Stimulated activated CD4-positive, alpha-beta T cell treated with anti-CD3 and anti-CD28 coated beads, Interleukin-4, amount 100 ng/mL, for 1 hour (primary cell): ENCODE measurements at places on chromosomes 13 and 19.

DNA sequence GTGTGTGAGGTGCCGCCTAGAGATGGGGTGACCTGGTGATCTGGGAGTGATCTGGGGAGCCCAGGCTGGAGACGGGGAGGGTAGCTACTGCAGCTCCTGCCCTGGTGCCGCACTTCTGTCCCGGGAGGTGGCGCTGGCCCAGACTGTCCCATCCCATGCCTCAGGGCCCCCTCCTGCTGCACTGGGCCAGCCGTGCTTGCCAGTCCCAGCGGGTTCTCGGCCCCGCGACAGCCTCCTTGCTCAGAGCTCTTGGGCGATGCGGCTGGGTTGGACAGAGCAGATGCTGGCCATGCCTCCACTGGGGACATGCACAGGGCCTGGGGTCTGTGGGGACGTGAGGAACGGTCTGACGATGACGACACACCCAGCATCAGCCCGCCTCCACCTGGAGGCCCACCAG lies 2.5 kb downstream of the RAX2 start:
- no peak for DNase-seq

DNA sequence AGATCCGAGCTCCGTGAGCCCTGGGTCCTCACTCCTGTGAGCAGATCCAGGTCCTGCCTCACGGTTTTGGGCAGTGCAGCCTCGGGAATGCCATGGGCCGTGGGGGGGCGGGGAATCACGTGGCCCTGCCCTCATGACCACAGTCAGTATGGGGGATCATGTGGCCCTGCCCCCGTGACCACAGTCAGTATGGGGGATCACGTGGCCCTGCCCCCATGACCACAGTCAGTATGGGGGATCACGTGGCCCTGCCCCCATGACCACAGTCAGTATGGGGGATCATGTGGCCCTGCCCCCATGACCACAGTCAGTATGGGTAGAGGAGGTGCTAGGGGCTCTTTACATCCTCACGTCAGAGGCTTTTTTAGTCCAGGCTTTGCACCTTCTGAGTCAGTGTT lies 64.3 kb upstream of the F7 start:
- DNase-seq = no peak

DNA sequence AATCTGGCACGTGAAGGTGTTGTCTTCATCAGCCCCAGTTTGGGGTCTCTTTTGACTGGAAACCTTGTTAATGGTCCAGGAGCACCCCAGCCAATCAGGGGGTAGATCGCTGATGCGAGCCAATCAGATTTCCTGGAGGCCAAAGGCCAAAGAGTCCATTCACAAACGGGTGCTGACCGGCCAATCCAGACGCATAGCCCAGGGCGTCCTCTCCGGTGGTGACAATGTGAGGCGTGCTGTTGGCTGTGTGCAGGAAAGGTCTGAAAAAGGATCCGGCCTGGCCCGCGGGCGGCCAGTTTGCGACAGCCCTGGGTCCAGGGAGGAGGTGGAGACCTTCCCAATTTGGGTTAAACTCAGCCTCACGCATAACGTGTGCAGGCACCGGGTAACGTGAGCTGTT lies 3.1 kb downstream of the MAST3 start:
- no peak for DNase-seq

DNA sequence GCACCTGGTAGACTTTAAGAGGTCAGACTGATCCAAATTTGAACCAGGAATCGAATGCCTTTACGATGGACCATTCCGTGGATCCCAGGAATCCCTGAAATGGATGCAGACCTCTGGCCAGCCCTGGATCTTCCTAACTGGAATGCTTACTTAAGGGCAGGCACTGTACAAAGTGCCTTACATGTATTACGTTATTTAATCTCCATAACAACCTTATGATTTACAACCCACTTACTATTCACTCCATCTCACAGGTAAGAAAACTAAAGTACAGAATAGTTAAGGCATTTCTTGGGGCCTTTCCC lies 93.6 kb downstream of the HSPH1 start:
- DNase-seq = no peak

- DNase-seq = no peak
These were observed 16.3 kb downstream of the IL17D start for GRCh38 chr13:20719783-20720182.

- no peak for DNase-seq
These were observed 200.6 kb downstream of the TEX29 start for GRCh38 chr13:111521030-111521429.

- no peak for DNase-seq
These were observed 2.1 kb upstream of the GPC6 start for GRCh38 chr13:93224535-93224934.

DNA sequence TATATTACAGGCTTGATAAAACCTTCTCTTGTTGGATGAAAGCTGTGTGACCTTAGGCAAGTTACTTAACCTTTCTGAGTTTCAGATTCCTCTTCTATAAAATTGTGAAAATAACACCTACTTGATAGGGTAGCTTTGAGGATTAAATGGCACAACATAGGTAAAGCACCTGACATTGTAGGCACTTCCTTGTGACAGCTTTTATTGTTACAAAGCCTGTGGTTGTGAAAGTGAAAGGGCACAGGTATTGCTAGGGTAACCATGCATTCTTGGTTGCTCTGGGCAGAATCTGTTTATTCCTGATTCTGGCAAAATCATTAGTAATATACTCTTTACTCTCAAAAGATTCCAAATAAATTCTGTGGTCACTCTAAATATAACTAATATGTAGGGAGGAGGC lies 493.4 kb downstream of the OLFM4 start:
- DNase-seq = no peak

GRCh38 chr13:77429320-77430142 lies 102.6 kb upstream of the MYCBP2 start:
- DNase-seq = peak; percentile 33

GRCh38 chr19:42335374-42335936 lies 10.0 kb downstream of the MEGF8 start:
- DNase-seq = no peak

DNA sequence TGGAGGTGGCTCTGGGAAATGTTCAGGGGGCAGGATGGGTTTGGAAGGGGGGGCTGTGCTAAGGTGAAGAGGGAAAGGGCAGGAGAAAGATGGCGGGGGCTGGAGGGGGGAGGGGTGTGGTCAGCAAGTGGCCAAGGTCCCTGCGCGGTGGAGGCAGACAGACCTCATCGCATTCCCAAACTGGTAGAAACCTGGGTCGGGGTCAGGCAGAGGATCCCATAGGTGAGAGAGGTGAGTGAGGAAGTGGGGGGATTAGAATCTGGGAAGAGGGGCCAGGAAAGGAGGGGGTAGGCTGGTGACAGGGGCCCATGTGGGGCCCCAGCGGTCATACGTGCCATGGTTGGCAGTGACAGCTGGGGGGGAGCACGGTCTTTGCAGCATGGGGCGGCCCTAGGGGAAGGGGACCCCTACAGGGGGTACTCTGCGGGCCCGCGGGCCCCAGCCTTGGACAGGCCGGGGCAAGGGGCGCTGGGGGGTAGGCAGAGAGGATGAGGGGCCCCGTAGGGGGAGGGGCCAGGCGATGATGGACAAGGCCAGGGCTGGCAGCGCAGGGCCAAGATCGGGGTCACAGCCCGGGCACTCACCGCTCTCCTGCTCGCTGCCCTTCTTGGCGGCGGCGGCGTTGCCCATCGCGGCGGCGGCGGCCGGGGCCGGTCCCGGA lies 514 bp downstream of the PRKACA start:
- peak; percentile 13 for DNase-seq

GRCh38 chr19:36604656-36605100 lies 435 bp upstream of the ZNF382 start:
- DNase-seq = peak; percentile 91

GRCh38 chr13:20558982-20559381 lies 8.0 kb upstream of the IFT88 start:
- no peak for DNase-seq

DNA sequence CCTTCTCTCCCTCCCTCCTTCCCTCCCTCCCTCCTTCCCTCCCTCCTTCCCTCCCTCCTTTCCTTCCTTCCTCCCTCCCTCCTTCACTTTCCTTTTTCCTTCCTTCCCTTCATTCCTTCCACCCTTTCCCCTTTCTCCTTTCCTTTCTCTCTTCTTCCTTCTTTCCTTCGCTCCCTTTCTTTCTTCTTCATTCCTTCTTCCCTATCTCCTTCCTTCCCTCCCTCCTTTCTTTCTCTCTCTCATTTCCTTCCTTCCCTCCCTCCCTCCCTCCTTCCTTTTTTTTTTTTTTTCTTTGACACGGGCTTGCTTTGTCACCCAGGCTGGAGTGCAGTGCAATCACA lies 105.5 kb downstream of the IER2 start:
- DNase-seq = no peak

DNA sequence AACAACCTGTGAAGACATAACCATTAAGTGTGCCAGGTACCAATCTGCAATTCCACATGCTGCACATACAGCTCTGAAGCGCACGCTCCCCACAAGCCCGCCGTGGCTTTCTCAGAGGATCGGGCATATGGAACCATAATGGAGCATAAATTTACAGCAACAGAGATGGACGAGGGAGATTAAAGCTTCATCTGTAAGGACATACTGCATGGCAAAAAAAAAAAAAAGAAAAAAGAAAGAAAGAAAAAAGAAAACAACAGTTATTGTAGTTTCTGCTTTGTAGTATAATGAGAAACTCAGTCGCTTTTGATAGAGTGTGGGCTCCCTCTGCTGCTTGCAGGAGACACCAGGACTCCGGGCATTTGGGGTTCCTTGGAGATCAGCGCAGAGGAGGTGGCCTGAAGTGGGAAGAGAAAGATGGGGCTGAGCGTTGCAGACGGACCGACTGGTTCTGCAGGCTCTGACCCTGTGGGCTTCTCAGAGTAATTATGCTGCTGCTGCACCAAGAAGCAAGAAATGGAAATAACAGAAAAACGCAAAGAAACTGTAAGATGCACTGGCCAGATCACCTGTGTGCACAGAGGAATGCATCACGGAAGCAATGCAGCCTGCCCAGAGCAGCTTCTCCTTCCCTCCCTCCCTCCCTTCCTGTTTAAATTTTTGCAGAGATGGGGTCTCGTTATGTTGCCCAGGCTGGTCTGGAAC lies 10.8 kb upstream of the PDCD5 start:
- peak; percentile 30 for DNase-seq

DNA sequence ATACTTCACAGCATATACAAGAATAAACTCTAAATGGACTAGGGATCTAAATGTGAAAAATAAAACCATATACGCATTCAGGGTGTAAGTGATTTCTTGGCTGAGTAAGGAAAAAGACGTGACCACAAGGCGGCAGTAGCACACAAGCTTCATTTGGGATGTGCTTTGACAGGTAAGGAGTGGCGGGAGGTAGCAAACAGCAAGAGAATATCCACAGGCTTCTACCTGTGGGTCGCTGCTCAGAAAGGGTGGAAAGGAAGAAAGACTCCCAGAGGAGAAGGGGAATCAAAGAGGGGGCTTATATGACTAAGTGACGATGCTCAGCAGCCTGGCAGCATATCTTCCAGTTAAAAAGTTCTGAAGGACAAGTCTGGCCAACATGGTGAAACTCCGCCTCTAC lies 2.5 kb upstream of the ZNF121 start:
- DNase-seq = peak; percentile 75

DNA sequence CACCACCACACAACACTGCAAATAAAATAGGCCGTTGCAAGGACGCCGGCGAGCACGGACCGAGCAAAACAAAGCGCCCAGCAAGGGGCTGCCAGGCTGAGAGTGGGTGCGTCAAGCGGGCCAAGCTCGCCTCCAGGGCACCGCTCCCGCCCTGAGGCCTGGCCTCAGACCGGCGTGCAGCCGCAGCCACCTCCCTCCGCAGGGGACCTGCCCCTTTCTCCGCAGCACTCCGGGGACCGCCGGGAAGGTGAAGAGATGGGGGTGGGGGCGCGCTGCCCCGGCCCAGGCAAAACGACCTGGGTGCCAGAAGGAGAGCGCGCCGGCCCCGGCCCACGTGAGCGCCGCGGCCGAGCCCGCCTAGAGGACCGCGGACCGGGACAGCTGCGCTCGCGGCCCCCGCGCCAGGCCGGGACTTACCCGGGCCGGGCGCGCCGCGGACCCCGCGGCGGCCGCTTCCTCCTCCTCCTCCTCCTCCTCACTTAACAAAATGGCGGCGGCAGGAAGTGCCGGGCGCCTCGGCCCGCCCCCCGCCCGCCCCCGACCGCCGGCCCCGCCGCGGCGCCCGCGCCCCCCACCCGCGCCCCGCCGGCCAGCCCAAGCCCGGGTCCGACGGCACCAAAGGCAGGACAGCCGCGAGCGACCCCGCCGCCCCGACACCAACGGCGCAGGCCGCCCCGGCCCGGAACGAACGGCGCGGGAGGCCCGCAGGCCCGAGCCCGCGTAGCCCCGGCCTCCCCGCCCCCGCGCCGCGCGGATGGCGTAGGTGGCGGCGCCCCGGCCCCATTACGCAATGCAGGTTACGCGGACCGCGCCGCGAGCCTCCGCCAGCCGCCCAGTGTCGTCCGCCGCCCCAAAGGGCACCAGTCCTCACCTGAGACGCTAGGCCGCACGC lies 674 bp downstream of the BRD4 start:
- peak; percentile 69 for DNase-seq

GRCh38 chr19:37506387-37507166 lies at the start of gene ZNF793:
TSS of gene ZNF793 (plus strand) at chr19:37506939. CDS start at chr19:37523440, 16,501 bp downstream.
- peak; percentile 78 for DNase-seq
